ENCODE measurements at places on chromosomes 2 and 18.

- no peak for DNase-seq
Observed at GRCh38 chr18:61917818-61918217, 25.0 kb upstream of the RNF152 start.

- no peak for DNase-seq
Observed at GRCh38 chr18:9787712-9788111, 79.6 kb downstream of the RAB31 start.

- no peak for DNase-seq
Observed at GRCh38 chr2:226466589-226466988, 333.0 kb downstream of the IRS1 start.

- no peak for DNase-seq
Observed at GRCh38 chr2:56077359-56077915, 106.4 kb upstream of the CCDC85A start.

GRCh38 chr2:146450131-146450530 lies 1394.7 kb upstream of the ACVR2A start:
- DNase-seq, result no peak

GRCh38 chr2:179424571-179424970 lies 159.9 kb upstream of the SESTD1 start:
- no peak for DNase-seq

DNA sequence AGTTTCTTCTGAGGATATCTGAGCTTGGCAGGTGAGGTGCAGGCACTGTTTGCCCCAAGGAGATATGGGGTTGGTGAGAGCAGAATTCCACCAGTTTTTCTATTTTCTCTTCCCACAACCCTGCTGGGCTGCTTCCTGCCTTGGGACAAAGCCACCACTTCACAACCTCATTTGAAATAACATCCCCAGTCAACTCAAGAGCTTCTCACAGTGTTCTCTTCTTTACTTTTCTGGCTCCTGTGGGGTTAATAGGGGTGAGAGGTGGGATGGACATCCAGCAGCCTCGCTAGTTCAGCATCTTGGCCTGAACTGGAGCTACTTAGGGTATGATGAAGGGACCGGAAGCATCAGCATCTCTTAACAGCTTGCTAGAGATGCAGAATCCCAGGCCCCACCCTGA lies 106.3 kb downstream of the SLC4A3 start:
- no peak for DNase-seq

DNA sequence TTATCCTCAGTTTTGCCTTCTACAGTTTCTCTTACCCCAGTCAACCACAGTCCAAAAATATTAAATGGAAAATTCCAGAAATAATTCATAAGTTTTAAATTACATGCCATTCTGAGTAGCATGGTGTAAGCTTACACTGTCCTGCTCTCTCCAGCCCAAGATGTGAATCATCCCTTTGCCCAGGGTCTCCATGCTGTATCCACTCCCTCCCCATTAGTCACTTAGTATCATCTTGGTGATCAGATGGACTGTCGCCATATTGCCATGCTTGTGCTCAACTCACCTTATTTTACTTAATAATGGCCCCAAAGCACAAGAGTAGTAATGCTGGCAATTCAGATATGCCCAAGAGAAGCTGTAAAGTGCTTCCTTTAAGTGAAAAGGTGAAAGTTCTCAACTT lies 18.5 kb upstream of the CCNT2 start:
- DNase-seq, result no peak

GRCh38 chr2:234425639-234426603 lies 71.0 kb downstream of the ARL4C start:
- DNase-seq, result no peak
